Diencephalon (tissue), 1 donor: ENCODE measurements at places on chromosomes 11 and 22. TPM values are rescaled to one million over a fixed set of nuclear protein-coding genes. Genes with fewer than 3 reads are reported as not detected.

The SLCO2B1 gene
- 18.0 TPM for total RNA-seq

The LRP5 gene
- total RNA-seq: 13.6 TPM

The TRIM51 gene
- total RNA-seq: not detected

The RRP8 gene
- 13.1 TPM for total RNA-seq

The DBX1 gene
- not detected for total RNA-seq

The ARFIP2 gene
- total RNA-seq: 37.6 TPM

The GGTLC2 gene
- not detected for total RNA-seq

The OR2AG1 gene
- total RNA-seq: not detected

The LDLRAD3 gene
- 67.6 TPM for total RNA-seq

The BEST1 gene
- total RNA-seq: 1.6 TPM

The ADORA2A gene
- 15.7 TPM for total RNA-seq

The CRYBB2 gene
- not detected for total RNA-seq

The KDELR3 gene
- total RNA-seq: 1.2 TPM

The FADD gene
- total RNA-seq: 20.1 TPM

The SVIP gene
- total RNA-seq: 11.1 TPM

The JHY gene
- total RNA-seq: 15.5 TPM

The IGSF9B gene
- total RNA-seq: 40.8 TPM

The PAMR1 gene
- total RNA-seq: 7.2 TPM

The BIK gene
- 0.46 TPM for total RNA-seq

The C11orf97 gene
- total RNA-seq: 2.5 TPM

The BATF2 gene
- total RNA-seq: not detected

The INPP5J gene
- 3.7 TPM for total RNA-seq

The PPFIA1 gene
- total RNA-seq: 37.8 TPM

The SEPTIN3 gene
- total RNA-seq: 180 TPM

The EFEMP2 gene
- 12.7 TPM for total RNA-seq

The TMEM258 gene
- 89.0 TPM for total RNA-seq

The FAM118B gene
- total RNA-seq: 21.2 TPM

The MYO7A gene
- total RNA-seq: 3.5 TPM

The RTN4RL2 gene
- total RNA-seq: 0.46 TPM

The LTO1 gene
- 16.1 TPM for total RNA-seq

The UCP3 gene
- total RNA-seq: 1.8 TPM

The ADM2 gene
- total RNA-seq: not detected

The LIPT2 gene
- total RNA-seq: 5.1 TPM

The OR51I1 gene
- total RNA-seq: not detected

The PKP3 gene
- 0.69 TPM for total RNA-seq

The MMP1 gene
- total RNA-seq: not detected

The FIBP gene
- total RNA-seq: 141 TPM

The CFL1 gene
- 545 TPM for total RNA-seq
